ENCODE measurements at places on chromosomes 11 and 22.

DNA sequence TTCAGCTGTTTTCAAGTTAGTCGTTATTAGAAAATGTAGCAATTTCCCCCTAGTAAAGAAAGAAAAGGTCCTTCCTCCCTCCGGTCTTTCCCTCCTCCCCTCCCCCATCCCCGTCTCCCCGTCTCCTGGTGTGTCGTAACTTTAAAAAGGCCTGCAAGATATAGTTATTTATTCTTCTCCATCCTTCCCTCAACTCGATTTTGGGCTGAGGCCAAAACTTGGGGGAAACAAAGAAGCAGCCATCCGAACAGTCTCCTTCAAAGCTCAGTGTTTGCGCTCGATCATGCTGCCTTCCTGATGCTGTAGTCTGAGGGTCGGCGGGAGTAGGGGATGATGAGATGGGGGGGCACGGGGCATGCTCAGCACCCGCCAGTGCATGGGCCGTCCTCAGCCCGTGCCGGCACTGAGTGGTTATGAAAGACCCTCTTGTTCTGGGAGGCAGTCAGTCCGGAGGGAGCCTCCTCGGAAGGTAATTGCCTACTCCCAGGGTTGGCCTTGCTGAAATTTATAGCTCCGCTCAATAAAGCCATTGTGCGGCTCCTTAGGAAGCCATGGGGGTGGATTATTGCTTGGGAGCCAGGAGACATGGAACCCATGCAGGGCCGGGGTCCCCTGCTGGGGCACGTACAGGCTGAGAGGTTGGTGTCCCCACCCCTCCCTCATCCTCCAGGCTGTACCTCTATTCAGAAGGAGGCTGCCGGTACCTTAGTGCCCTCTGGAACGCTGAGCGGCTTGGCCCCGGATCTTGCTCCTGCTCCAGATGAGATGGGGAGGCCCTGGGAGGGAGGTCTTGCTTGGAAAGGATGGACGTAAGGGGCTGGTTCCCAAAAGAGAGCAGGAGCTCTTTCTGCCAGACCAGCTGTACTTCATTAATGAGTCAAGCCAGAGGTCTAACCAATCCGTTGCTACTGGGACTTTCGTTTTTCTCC, 212.7 kb upstream of the CADM1 start:
- no peak for DNase-seq

GRCh38 chr22:16915701-16916100, 90.5 kb upstream of the XKR3 start:
- no peak for DNase-seq

DNA sequence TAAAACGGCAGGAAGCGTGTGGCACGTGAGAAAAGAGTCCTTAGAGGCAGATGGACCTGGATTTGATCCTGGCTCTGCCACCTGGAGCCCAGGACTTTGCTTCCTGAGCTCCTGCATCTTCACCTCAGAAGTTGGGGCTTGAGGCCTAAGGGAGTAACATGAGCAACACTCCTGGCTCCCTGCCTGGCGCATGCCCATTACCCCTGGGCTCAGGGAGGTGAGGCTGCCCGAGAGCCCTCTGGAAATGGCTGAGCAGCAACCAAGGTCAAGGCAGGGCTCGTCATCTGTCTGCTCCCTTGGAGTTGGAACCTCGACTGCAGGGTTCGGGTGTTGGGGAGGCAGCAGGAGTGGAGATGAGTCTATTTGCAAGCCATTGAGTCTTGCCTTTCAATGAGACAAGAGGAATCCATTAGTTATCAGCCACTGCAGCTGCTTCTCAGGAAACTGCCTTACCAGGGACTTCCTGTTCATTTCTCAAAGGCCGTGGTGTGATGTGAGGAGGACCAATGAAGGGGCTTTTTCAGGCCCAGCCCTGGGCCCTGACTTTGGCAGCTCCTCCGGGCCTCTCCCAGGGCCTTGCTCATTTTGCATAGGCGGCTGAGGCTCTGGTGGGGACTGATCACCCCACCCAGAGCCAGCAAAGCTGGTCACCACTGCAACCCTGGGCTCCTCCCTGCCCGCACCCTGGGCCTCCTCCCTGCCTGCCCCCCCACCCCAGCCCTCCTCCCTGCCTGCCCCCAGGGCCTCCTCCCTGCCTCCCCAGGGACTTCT, 6.4 kb downstream of the FADS2 start:
- peak; percentile 49 for DNase-seq

DNA sequence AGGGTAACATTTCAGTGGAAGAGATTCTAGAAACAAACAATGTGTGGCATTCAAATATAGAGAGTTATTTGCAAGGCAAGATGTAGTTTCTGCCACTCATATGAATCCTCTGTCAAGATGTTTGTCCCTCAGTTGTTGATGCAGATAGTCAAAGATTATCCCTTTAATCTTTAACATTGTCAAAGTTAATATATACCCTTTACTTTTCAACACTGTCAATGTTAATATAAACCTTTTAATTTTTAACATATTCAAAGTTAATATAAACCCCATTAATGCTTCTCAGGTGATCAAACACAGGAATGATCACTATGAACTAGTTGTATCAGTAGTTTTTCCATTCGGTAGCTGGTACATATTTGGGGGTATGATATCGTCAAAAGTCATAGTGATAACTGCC, 51.9 kb upstream of the PICALM start:
- no peak for DNase-seq

DNA sequence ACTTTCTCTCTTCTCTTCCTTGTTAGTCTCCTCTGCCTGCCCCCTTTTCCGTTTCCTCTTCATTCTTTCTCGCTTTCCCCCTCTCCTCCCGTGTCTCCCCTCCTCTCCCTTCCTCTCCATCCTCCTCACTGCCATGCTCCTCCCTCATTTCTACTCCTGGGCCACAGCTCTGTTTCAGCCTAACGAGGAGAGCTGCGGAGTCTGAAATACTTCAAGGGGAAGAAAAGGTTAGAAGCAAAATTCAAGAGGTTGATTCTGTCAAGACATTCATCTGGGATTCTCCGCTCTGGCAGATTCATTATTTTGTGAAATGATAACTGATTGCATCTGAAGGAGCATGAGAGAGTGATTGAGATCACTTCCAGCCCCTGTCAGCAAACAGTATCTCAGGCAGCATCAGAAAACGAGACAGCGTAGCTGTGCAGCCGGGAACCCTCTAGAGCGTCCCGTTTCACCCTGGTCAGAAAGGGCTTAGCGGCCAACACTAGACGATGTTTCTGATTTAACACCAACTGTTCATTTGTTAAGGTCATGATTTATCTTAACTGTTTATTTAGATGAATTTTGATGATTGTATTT, 279.3 kb upstream of the B3GAT1 start:
- DNase-seq: no peak

DNA sequence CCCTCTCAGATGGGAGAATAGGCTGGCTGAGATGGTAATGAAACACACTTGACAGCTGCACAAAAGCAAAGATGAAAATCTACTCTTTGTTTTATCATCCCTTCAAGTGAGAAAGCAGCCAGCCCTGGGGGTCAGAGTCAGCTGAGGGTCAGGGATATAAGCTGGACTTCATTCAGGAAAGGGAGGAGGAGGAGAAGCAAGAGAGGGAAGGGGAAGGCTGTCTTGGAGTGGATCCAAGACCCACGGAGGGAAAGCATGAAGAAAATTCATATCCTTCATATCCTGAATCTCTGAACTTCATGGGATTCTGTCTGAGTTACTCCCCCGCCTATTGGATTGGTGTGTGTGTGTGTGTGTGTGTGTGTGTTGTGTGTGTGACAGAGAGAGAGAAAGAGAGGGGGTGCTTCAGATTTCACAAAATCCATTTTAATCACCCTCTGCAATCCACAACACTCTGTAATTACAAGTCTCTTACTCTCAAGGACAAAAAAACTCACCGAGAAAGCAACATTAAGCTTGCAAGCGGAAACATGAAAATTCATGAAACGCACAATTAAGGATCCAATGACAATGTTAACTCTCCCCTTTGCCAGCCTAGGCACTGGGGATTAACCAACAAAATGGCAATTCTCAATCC, 327.7 kb downstream of the TENM4 start:
- no peak for DNase-seq

DNA sequence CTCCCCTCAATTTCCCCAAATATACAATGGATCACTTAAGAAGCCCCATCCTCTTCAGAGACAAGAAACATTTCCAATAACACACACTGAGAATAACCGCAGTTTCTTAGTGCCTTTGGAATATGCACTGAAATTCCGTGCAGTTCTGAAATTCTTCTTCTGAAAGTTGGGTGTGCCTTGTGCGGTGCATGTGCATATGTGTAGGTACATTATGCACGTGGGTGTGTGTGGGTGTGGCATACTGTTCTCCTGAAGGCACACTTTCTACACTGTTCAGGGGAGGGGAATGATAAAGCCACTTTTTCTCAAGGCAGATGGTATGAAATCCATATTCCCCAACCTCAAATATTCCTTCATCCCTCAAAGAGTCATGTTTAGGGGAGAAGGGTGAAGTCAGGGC, 1.7 kb downstream of the EXPH5 start:
- DNase-seq: no peak

- DNase-seq: no peak
Observed at GRCh38 chr11:102284008-102284407, 33.3 kb upstream of the BIRC3 start.

DNA sequence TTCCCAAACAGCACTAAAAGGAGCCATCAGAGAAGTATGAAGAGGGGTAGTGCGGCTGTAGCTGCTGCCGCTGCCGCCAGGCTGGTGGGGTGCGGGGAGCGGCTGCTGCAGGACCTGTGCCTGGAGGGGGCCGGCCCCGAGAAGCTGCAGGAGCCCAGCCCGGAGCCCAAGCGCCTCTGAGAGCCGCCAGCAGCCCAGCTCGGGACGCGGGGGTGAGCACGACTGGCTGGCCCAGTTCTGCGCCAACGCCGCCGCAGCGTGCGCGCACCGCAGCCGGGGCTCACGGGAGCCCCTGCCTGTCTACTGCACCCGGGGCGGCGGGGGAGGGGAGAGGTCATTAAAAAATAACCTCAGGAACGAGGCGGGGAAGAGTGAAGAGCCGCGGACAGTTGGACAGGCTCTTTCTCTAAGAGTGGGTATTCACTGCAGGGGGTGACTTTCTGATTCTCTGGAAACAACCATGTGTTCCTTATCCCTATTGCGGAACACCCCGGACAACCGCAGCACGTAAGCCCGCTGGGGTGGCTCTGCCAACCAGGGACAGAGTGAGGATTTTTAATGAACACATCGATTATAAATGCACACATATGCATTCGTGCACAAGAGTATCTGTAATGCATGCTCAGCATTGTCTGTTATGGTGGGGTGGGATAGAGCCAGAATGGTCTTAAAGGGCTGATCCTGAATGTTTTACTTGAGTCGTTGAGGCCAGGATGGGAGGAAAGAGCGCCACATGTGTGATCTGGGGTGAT, 453 bp downstream of the GAS2 start:
- no peak for DNase-seq

GRCh38 chr11:102115557-102115956, 5.3 kb downstream of the YAP1 start:
- no peak for DNase-seq

DNA sequence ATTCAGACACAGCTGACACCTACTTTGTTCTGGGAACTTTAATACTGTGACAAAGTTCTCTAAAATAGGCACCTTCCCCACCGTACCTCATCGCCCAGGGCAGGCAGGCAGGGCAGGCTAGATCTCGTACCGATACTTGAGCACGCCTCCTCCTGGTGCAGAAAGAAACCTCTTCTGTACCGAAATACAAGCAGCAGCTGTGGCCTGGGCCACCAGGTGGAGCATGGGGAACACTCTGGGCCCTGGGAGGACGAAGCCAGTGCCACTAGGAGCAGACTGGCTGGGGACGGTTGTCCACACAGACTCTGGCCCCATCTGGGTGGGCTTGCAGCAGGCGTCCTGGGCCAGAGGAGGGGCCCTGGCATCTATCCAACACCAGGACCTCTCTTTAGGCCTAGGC, 12.8 kb downstream of the PMM1 start:
- no peak for DNase-seq

GRCh38 chr11:129270446-129270845, 78.3 kb upstream of the ARHGAP32 start:
- DNase-seq: no peak

DNA sequence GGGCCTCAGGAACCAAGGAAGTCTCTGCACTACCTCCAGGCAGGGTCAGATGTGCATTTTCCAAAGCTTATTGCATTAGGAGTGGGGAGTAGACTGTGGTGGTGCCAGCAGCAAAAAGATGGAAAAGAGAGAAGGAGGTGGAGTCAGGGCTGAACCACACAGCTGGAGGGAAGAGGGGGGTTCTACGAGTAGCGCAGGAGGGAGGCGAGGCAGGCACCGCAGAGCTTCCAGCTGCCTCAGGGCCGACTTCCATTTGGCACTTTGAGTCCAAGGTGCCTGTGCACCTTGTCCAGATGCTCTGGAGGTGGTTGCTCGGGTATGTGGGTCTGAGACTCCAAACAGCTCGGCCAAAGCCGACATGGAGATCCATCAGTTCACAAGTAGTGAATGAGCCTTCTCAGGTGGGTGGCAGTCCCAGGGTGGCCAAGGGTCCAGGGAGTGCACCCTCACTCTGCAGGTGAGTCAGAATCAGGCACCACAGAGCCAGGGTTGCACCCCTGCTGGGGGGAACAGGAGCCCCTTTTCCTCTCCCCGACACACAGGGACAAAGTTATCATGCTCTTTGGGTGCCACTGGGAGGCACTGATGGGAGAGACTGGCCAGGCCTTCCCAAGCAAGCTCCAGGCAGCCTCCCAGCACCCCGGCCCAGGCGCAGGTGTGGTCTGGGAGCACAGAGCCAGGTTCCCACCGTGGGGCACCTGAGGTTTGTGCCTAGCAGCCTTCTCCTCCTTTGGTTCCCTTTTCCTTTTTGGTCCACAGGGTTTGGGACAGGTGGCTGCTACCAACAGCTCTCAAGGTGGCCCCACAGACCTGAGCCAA, 30.2 kb downstream of the GGT5 start:
- no peak for DNase-seq

DNA sequence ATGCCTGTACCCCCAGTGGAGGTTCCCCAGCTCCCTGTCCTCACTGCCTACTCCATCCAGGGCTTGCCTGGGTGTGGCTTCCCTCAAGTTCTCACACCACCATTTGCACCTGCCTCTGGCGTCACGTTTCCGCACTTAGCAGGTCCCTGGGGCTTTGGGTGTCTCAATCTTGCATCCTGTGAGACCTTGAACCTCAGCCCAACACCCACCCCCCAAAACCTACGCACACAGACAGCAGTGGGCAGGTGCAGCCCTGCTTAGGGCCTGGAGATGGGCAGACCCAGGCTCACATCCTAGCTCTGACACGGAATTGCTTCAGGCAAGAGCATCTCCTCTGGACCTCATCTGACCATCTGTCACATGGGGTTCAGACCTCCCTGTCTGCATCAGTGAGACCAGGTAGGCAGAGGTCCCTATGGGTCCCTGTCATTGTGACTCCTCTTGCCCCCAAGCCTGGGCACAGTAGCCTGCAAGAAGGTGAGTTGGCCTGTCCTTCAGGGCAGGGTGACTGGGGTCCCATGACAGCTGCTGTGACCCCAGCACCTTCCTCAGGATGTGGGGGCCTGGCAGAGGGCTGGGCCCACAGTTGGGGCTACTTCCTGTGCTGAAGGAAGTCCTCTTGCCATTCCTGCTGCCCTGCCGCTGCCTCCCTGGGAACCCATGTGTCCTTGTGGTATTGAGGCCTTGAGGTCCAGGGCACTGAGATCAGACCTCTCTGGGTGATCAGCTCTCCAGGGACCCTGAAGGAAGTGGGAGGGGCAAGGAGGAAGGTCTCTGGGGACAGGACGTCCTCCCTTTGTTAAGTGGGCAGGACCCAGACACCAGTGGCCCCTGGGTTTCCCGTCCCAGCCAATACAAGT, 2.0 kb downstream of the SIPA1 start:
- peak; percentile 87 for DNase-seq

Measured in CD4-positive, alpha-beta memory T cell (primary cell).